Activated CD8-positive, alpha-beta T cell treated with anti-CD3 and anti-CD28 coated beads, Interleukin-2, amount 10 ng/mL, durations not matched to agents 7 days and 5 days (primary cell): ENCODE measurements at places on chromosomes 5 and 9. TPM values are rescaled to one million over a fixed set of nuclear protein-coding genes. Genes with fewer than 3 reads are reported as not detected.

The IL7R gene
- total RNA-seq = 48.4 TPM

The TTC16 gene
- 5.0 TPM for total RNA-seq

The ANKRD31 gene
- 0.23 TPM for total RNA-seq

The ORM1 gene
- not detected for total RNA-seq

The PRR16 gene
- not detected for total RNA-seq

The RGP1 gene
- 22.9 TPM for total RNA-seq

The NOXA1 gene
- 0.58 TPM for total RNA-seq

The TAF11L5 gene
- total RNA-seq = not detected

The TMEM215 gene
- not detected for total RNA-seq

The GRIN3A gene
- not detected for total RNA-seq

The SPATA31E1 gene
- not detected for total RNA-seq

The PCDHA5 gene
- total RNA-seq = not detected

The XRCC4 gene
- total RNA-seq = 12.6 TPM

The TLX3 gene
- not detected for total RNA-seq

The MYMK gene
- total RNA-seq = not detected
